ENCODE measurements at places on chromosomes 1 and 21.

DNA sequence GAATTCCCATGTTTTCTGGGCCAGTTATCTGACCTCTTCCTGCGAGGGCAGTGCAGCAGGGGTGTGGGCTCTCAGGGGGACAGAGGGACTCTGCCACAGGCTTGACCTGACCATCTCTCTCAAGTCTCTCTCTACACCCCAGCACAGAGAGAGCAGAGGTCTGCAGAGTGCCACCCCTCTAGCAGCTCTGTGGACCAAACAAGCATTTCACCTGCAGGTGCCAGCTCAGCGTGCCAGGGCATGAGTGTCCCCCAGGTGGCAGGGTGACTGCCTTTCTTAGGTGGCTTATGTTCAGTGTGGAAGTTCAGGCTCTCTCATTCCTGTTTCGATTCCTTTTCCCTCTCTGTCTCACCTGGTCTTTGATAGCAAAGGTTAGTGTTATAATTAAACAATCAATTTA lies 191.3 kb downstream of the CACNA1E start:
- no peak for DNase-seq

DNA sequence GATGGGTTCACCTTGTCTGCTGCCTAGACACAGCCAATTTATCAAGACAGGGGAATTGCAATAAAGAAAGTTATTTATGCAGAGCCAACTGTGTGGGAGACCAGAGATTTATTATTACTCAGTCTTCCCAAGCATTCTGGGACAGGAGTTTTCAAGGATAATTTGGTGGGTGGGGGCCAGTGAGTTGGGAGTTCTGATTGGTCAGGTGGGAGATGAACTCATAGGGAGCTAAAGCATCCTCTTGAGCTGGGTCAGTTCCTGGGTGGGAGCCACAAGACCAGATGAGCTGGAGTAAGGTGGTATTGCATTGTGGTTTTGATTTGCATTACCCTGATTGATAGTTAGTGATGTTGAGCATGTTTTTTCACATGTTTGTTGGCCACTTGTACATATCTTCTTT lies 86.1 kb downstream of the PRKAB2 start:
- no peak for DNase-seq

DNA sequence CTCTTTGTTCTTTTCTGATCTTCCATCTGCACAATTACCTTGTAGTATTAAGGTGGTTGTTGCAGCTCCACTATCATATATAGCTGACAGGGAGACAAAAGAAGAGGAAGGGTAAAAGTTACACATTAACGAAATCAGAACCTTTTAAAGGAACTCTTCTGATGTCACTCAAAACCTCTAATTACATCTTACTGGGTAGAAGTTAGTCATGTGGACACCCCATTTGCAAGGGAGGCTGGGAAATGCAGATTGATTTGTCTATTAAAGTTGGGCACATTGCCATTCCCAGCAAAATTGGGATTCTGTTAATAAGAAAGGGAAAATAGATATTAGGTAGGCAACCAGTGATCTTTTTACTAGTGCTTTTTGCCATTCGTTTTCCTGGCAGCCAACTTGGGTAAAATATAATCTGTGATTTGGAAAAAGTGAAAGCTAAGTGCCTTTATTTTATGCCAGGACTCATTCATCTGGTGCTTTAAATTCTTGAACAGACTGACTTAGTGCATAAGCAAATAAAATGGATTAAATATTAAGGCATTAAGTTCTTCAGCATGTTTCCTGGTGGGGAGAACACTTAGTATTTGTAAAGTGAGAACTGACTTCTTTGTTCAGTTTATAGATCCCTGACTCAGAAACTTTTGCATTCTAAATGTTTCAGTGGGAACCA lies 71.3 kb downstream of the DNM3 start:
- no peak for DNase-seq

DNA sequence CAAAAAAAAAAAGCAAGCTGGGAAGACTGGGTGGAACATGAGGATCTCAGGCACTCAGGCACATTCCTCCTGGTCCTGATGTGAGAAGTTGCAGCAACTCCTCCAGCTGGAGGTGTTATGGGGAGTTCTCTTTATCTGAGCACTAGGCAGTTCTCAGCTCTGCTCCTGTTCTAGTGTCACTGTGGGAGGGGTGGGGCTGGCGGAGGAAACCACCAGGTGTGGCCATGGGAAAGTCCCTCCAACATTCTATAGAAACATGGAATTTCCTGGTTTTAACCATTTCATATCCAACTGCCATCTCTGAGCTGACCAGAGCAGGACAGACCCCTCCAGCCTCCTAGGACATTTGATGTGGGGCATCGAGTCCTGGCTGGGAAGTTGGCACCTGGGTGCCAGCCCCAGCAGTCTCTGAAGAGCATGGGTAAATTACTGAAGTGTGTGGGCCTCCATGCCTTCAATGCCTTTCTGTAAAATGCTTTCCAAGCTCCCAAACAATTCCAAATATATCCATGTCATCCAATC lies 804 bp upstream of the IKBKE start:
- no peak for DNase-seq

- DNase-seq = no peak
These were observed 96.6 kb downstream of the SEC16B start for GRCh38 chr1:177873238-177873637.

DNA sequence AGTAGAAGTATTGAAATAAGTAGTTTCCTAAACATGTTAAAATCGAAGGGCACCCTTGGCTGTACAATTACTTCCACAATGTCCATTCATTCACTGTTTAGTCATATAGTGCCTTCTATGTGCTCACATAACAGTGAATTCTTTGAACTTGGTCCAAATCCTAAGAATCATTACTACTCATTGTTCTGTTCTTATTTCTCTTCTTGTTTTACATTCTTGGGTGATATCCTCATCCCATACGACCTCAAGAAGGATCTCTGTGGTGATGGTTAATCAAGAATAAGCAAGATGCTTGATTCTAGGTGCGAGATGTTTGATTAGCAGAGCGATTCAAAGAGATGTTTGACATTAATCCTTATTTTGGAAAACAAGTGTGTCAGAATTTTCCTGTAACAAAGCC lies 667.4 kb upstream of the ZP4 start:
- no peak for DNase-seq

DNA sequence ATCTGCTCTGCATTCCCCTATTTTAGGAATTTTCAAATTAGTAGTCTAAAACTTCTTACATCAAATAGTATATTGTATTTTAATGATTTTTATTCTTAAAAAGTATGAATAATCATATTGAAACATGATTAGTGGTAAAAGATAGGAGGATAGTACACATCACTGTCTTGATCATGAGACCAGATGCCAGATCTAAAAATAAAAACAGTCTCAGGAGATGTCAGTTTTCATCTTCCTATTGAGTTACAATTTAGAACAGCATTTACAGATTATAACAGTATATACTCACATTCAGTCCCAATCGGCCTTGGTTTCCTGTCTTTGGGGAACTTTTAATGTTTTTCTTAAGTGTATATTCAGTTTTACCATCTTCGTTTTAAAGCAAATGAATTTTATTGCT lies 95.9 kb downstream of the USP25 start:
- DNase-seq = no peak

- DNase-seq = no peak
These were observed 430 bp downstream of the BTG2 start for GRCh38 chr1:203305809-203306088.

GRCh38 chr1:14320518-14320917 lies 278.0 kb upstream of the KAZN start:
- no peak for DNase-seq

GRCh38 chr21:26776310-26777021 lies 68.7 kb downstream of the ADAMTS1 start:
- no peak for DNase-seq

DNA sequence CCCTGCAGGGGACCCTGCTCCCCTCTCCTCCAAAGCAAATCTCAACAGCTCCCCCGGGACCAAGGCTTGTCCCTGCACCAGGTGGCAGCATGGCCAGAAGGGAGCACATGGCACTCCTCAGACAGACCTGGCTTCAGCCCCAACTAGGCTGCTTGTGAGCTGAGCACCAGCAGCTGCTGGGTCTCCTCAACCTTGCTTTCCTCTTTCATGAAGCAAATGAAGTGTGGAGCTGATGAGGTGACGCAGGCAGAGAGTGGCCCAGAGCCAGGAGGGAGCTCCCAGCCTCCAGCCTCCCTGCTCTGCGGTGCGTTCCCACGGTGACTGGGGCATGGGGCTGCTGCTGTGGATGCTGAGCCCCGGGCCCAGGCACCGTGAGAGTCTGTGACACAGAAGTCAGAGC lies 34.0 kb downstream of the MEGF6 start:
- DNase-seq = no peak

DNA sequence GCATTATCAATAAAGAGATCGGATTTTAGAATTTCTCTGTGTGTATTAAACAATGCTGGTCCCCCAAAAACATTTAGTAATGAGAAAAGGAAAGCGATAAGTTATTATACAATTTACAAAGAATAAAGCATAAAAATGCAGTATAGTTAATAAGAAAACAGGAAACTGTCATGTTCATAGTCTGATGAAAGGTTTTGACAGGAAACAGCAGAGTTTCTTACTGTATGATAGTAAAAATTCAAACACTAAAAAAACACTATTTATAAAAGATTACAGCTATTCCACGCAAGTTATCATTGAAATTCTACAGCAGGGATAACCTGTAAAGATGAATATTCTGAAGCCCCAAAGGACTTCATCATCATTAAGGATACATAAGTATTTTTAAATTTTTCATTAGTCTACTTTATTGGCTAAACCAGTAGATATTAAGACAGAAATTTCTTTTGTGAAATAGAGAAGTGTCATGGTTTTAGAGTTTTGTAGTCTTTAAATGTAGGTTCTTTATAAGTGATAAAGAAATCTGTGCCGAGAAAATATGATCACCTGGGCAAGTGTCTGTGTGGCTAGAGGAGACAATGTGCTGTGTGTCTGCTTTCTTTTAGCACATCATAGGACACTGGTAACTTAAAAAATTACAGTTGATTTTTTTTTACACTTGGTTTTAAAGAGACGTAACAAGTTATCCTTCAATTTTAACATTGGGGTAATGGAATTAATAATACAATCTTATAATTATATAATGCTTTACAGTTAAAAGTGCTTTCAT lies 49.7 kb upstream of the GFI1 start:
- no peak for DNase-seq

GRCh38 chr1:39214714-39214997 lies 10.2 kb downstream of the MACF1 start:
- no peak for DNase-seq

DNA sequence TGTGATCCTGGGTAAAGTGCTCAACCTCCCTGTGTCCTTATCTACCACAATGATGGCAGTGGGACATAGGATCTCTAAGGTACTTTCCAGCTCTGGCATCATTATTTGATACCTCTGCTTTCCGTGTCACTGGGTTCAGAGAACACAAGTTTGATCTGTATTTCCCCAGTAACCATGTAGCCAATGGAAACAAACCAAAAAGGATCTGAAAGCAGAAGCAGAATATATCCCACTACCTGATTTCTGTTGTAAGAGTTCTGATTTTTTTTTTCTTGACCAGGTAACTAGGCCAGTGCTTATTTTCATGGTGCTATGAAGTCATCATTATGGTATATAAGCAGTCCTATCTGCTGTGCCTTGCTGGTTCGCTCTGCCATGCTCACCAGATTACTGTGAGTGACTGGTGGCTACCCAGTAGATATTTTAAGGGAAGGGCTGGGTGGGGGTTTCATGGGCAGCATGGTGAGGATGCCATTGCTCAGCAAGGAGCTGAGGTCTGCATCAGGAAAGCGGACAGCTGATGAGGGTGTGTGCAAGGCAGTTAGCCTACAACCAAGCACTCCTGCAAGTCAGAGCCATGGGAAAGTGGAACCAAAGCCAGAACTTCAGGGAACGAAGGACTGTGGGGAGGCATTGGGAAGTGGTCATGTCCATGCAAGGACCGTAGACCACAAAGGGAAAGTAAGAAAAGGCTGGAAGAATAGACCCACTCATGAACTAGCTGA lies 104.9 kb upstream of the EDEM3 start:
- no peak for DNase-seq

DNA sequence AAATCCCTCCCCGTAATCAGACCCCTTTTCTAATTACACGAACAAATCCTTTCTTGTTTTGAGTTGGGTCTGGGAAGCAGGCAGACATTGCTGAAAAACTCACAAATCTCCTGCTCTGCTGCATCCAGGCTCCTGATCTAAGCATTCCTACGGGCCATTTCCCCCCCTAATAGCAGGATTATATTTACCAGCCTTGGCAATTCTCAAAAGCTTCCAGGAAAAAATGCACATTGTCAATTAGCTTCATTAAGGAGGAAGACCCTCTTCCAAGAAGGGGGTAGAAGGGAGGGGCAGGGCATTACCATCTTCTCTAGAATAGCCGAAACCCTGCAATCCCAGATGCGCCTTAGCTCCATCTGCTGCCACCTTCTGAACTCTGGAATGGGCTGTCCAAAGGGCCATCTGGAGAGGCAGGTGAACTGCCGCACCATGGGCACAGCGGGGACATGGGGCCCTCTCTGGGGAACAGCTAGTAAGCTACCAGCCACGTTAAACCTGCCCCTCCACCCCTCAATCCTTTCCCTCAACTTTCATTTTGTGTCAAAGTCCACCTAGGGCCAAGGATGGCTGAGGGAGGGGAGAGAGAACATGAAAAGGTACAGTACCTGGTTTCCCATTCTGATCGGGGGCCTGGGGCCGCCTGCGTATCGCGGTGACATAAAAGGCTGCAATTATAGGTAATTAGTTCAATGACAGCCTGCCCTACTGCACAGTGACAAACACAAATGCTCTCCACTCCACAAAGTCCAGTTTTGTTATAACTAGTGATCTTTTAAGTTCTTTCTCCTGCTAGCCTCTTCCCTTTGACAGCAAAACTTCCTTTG lies 56.8 kb downstream of the MRPL37 start:
- no peak for DNase-seq

GRCh38 chr1:230540421-230541155 lies 101.7 kb upstream of the COG2 start:
- no peak for DNase-seq

DNA sequence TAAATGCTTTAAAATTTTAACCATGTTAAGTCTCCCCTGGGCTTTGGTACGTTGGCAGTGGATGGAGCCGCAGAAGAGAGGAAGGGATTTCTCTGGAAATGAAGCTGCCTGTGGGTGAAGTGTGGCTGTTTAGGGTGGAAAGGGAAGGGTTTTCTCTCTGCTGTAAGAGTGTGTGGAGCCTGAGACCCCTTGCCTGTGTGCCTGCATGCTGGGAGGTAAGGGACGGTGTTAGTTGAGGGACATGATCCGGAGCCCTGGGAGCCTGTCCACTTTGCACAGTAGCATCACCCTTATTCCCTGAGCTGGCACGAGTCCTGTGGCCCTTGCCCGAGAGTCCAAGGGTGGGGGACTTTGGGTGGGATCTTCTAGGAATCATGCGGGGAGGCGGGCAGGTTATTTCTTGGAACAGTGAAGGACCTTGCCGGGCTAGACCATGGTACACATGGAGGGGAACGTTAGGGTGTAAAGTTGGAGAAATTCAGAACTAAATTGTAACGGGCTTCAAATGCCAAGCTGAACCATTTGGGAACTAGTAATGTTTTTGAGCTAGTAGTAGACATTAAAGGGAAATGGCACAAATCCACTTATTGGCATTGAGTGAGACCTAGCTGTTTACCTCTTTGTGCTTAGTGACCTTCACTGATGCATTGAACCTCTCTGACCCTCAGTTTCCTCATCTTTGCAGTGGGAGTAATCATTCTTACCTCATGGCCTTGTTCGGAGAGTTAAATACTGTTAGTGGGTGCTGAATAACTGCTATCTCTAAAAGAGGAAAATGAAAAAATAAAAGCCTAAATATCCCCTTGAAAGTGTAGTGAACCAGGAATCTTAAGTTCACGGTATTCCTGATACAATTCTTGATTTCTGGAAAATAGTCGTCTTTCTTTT lies 3.5 kb downstream of the GALNT2 start:
- no peak for DNase-seq

GRCh38 chr1:92730476-92730875 lies 54.4 kb downstream of the EVI5 start:
- no peak for DNase-seq

- DNase-seq = no peak
These were observed at the start of gene S100A8 for GRCh38 chr1:153390938-153391710. Gene S100A8 (minus strand): TSS chr1:153391073. CDS start chr1:153390535, 538 bp downstream.

All from stimulated activated CD8-positive, alpha-beta memory T cell treated with anti-CD3 and anti-CD28 coated beads, Interleukin-7, amount 100 ng/mL, for 48 hours (primary cell).